Ovary (tissue), 10 donors: ENCODE measurements at places on chromosomes 5 and 9. TPM values are rescaled to one million over a fixed set of nuclear protein-coding genes. Genes with fewer than 3 reads are reported as not detected.

- DNase-seq: no peak
Measured at GRCh38 chr9:131405428-131405827, 11.5 kb downstream of the PRRC2B start.

DNA sequence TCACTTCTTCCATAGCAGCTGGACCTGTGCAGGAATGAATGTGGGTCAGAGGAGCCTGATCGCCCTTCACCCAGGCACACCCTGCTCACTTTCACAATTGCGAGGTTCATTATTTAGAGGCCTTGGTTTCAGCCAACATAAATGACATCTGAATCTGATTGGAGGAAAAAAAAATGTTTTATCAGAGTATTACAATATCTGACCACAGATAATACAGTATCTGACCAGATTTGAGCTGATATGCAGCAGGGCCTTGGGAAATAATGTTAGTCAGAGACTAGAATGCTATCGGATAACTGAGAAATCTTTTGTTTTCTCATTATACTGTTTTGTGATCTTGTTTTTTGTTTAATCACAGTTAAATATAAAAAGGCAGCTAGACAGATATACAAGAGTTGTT lies 7.7 kb downstream of the ICE1 start:
- no peak for DNase-seq

DNA sequence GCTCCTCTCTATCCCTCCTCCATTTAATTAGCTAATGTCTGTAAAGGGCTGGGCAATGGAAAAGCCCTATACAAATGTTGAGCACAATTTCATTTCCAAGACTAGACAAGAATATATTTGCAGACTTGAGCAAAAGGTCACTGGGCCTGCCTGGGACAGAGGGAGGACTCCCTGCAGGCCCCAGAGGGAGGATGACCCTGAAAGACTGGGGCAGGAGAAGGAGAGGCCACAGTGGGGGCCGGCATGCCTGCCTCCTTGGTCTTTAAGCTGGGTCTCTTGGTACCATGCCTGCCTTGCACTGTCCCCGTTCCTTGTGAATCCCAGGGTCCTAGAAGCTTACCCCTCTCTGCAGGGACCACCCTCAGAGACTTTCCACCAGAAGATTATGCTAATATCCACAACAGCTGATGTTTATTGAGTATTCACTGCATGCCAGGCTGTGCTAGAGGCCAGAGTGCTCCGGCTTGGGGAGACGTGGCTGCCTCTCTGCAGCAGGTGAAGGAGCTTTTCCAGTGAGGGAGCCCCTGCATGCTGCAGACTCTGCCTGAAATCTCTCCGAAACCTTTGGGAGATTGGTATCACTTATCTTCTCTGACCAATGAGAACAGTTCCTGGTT lies 72.7 kb upstream of the HSPA9 start:
- DNase-seq: no peak

DNA sequence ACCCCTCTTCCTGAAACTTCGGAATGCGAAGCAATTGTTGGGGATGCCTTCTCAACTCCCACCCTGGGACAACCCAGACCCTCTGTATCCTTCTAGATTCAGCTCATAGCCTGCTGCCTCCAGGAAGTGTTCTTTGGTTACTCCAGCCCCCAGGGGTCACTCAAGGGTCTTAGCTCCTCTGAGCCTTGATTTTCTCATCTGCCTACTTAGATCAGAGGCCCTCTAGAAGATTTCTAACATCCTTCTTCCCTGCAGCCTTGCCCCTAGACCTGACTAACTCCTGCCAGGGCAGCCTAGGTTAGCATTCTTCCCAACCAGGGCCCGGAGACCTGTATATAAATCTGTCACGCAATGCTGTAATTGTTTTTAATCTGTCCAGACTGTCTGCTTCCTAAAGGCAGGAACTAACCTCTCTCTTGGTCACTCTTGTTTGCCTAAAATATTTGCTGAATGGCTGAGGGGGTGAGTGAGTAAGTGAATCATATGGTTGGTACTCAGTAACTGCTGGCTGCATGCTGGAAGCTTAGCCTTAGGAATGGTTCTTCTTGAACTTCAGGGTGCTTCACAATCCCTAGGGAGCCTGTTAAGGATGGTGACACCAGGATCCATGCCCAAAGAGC lies 8.2 kb downstream of the GALNT10 start:
- DNase-seq: no peak

GRCh38 chr9:133842721-133843227 lies 104.6 kb upstream of the SARDH start:
- DNase-seq: no peak

The LEAP2 gene
- total RNA-seq: 1.4 TPM

DNA sequence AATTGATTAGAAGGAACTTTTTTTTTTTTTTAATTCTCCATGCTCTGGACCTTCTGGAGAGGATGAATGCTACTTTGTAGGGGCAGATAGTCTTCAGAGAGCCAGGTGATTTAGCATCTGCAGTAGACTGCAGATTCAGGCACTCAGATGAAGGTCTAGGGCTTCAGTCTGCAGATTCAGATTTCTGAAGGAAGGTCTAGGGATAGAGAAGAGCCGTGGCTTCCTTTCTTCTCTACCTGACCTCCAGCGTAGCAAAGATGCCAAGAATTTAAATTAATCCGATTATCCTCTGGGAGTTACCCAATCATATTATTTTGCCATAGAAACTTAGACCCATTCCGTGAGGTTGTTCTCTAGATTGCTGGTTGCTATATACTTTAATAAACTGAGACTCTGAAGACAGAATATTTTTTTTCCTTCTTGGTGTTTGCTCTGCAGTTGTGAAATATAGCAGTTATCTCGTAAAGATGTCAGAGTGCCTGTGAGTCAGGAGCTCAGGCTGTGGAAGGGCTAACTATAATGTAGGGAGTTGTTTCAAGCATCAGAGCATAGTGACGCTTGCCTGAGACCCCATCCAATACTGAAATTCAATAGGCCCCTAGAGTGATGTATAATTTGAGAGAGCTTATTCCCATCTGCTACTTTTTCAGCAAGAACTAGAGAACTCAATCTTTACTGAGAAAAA lies 132.7 kb upstream of the SLC12A2 start:
- no peak for DNase-seq

The PDCD1LG2 gene
- 1.3 TPM for total RNA-seq

GRCh38 chr5:109550077-109550476 lies 139.7 kb upstream of the MAN2A1 start:
- DNase-seq: no peak
